ENCODE measurements at places on chromosomes 12 and 14.
A peak's percentile ranks its signal among the peaks of the same experiment; 100 is the strongest.

GRCh38 chr12:52029685-52030084, 21.6 kb upstream of the NR4A1 start:
- no peak overlapping the region for H3K4me3 ChIP-seq
- no peaks in the 10 kb centered on the region for H3K36me3 ChIP-seq
- no peak for DNase-seq

DNA sequence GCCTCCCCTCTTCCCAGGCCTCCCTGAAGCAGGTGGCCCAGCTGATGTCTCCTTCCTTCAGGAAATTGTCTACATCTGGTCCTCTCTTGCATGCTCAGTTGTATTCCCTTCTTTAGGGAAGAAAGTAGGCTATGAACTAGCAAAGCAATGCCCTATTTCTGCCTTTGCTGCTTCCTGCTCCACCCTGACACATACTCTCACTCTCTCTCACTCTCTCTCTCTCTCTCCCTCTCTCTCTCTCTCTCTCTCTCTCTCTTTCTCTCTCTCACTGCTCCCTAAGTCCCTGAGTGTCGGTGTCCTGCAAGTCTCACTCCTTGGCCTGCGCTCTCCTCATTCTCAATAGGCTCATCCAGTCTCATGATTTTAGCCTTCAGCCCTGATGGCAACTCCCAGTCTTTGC, 19.4 kb upstream of the PARP11 start:
- no peaks in the 10 kb centered on the region for H3K27me3 ChIP-seq
- no peak overlapping the region for H3K4me3 ChIP-seq
- no peak overlapping the region for H3K27ac ChIP-seq
- H3K4me1 ChIP-seq: peaks cover 15% of the 10 kb centered on the region
- H3K36me3 ChIP-seq: no peaks in the 10 kb centered on the region
- DNase-seq: no peak

- DNase-seq: no peak
- peak overlapping the region; percentile 59 for H3K27ac ChIP-seq
- peaks cover 73% of the 10 kb centered on the region for H3K36me3 ChIP-seq
- no peak overlapping the region for H3K4me3 ChIP-seq
- no peaks in the 10 kb centered on the region for H3K4me1 ChIP-seq
- H3K27me3 ChIP-seq: no peaks in the 10 kb centered on the region
Observed at GRCh38 chr12:103986829-103987228, 21.2 kb downstream of the TDG start.

DNA sequence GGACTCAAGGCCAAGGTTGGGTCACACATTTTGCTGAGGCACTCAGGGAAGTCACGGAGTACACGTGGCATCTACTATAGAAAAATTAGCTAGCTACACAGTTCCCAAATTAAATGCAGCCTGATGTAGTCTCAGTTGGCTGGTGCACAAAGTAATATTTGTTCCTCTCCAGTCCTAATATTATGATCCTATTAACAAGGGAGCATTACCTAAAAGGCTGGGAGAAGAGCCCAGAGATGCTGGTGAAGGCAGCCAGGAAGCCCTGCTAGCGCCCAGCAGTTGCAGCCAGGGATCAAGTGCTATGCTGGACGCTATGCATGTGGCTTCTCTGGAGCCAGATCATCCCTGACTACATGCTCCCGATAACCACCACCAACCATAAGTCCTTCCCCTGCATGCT, 88.0 kb upstream of the GSC start:
- peaks cover 41% of the 10 kb centered on the region for H3K27me3 ChIP-seq
- DNase-seq: no peak
- no peaks in the 10 kb centered on the region for H3K36me3 ChIP-seq

DNA sequence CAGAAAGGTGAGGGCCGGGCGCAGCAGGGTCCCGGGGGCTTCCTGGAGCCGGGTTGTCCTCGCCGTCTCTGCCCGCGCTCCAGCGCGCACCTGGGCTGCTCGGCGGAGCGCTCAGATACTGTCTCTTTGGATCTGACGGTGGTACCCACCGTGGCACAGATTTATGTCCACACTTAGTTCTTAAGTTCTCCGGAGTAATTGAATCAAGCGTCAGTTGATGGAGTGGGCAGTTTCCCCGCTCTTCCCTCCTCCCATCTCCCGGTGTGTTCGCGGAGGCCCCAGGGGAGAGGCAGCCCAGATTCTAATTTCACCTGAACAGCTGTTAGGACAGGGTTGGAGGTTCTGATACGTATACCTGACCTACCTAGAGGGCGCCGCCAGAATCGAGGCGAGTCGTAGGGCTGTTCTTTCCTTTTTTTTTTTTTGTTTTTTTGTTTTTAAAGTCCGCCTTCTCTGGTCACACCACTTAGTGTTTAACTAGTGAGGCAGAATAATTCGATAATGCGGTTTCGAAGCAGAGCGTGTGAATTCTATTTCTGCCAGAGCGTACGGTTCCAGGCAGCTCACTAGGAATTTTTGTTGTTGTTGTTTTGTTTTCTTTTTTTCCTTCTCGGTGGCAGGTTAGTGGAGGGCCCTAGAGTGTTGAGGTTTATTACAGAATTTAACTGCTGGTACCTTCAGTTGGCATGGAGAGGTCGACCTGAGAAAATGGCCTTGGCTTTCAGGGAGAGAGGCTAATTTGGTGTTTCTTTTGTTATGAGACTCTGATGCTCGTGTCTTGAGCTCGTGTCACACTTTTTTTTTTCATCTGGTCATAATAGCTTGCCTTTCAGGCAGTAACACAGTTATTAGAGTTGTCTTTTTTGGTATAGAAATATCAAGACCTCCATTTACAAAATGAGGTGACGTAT, 22.3 kb upstream of the GNS start:
- H3K4me3 ChIP-seq: peak overlapping the region; percentile 76
- peak; percentile 47 for DNase-seq
- H3K36me3 ChIP-seq: no peaks in the 10 kb centered on the region
- peaks cover 16% of the 10 kb centered on the region for H3K4me1 ChIP-seq
- peaks cover 78% of the 10 kb centered on the region for H3K27me3 ChIP-seq
